ENCODE measurements at places on chromosomes 2 and 18.

GRCh38 chr2:160499865-160500264 is 6.3 kb upstream of the RBMS1 start:
- DNase-seq: peak; percentile 54

DNA sequence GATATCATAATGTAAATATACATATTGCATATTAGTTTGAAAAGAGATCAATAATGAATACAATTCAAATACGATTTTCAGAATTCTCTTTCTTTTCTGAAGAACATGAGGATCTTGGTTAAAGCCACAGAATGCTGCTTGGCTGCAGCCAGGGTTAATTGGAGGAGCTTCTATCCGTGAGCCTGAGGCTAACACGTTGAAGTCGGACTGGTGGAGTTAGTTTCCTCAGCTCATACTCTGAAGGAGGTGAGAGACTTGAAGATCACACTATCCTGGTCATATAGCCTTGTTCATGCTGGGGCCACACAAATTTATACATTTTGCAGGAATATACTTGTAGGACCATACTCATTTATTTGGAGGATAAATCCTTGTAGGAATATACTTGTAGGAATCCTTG is 335.8 kb downstream of the TRIB2 start:
- no peak for DNase-seq

GRCh38 chr2:230757476-230757875 is 44.8 kb downstream of the CAB39 start:
- DNase-seq: no peak

DNA sequence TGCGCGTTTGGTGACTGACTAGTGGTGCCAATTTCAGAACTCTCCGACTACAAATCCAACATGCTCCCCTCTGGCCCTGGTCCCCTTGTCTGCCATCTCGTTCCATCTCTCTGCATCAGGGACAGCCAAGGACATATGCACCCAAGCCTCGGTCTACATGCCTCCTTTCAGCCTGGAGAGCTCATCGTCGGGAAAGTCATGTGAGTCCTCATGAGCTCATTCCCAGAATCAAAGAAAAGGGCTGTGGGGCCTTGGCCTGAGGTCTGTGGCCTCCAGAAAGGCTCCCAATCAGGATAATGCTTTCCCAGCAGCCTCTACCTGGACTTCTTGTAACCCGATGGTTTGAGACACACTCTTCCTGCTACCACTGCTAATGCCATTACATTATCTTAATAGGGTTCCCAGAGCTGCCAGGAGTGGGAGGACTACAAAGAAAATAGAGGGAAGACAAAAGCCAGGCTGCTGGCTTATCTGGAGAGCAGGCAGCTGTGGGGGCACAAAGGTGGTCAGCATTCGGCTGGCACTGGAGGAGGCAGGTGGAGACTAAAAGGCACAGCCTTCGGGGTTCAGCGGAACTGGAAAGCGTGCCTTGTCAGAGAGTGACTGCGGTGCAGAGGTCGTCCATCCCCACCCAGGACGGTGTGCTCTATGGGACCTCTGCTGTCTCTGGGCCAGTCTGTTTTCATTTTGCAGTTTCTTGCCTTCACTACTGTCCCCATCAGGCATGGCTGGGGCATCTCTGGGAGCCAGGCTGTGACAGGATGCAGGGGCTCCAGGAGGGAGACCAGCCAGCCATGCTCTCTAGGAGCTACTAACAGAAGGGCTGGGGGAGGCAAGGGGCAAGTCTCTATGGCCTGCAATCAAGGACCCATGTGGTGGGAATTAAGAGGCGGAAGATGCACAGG is 104.4 kb upstream of the SMAD2 start:
- DNase-seq: no peak

DNA sequence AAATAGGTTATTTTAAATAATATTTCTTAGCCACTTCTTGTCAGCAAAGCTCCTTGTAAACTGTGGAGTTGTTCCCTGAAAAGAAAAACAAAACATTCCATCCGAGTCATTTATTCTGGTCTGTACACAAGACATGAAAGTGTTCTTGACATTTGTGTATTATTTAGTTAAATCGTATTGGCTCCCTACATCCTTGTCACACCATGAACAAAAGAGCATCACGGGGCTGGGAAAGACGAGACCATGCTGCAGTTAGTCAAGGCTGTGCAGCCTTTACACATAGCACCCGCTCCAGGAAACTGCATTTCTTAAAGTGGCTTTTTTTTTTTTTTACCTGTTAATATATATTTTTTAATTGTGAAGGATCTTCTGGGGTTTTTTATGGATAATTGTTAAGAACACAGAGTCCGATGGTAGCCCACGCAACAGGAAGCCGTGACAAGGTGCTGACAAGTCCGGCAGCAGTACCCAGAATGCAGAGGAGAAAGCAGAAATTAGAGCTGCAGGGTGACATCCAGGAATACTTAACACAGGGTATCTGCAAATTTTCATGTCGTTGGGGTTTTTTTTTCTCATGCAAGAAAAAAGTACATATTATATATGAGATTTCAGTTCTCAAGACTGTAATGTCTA is 588.4 kb downstream of the ARHGAP15 start:
- DNase-seq: no peak

- DNase-seq: no peak
Observed at GRCh38 chr2:127589358-127589757, 53.9 kb downstream of the MYO7B start.

DNA sequence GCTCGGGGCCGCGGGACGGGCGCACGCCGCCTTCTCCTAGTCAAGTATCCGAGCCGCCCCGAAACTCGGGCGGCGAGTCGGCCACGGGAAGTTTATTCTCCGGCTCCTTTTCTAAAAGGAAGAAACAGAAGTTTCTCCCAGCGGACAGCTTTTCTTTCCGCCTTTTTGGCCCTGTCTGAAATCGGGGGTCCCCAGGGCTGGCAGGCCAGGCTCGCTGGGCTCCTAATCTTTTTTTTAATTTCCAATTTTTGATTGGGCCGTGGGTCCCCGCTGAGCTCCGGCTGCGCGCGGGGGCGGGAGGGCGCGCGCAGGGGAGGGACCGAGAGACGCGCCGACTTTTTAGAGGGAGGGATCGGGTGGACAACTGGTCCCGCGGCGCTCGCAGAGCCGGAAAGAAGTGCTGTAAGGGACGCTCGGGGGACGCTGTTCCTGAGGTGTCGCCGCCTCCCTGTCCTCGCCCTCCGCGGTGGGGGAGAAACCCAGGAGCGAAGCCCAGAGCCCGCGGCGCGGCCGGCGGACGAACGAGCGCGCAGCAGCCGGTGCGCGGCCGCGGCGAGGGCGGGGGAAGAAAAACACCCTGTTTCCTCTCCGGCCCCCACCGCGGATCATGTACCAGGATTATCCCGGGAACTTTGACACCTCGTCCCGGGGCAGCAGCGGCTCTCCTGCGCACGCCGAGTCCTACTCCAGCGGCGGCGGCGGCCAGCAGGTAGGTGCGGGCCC is 617 bp downstream of the FOSL2 start:
- DNase-seq: peak; percentile 25

GRCh38 chr2:169162613-169163012 is 93.2 kb downstream of the DHRS9 start:
- DNase-seq: no peak

- DNase-seq: no peak
Observed at GRCh38 chr2:235485362-235485761, 8.5 kb upstream of the AGAP1 start.

GRCh38 chr2:228516019-228516418 is 334.5 kb upstream of the SPHKAP start:
- DNase-seq: no peak

GRCh38 chr18:55447672-55448018 is 140.3 kb downstream of the TCF4 start:
- no peak for DNase-seq

GRCh38 chr2:70380621-70381020 is 78.8 kb upstream of the FAM136A start:
- no peak for DNase-seq

- peak; percentile 6 for DNase-seq
Observed at GRCh38 chr2:75586971-75587370, 26.2 kb upstream of the EVA1A start.

DNA sequence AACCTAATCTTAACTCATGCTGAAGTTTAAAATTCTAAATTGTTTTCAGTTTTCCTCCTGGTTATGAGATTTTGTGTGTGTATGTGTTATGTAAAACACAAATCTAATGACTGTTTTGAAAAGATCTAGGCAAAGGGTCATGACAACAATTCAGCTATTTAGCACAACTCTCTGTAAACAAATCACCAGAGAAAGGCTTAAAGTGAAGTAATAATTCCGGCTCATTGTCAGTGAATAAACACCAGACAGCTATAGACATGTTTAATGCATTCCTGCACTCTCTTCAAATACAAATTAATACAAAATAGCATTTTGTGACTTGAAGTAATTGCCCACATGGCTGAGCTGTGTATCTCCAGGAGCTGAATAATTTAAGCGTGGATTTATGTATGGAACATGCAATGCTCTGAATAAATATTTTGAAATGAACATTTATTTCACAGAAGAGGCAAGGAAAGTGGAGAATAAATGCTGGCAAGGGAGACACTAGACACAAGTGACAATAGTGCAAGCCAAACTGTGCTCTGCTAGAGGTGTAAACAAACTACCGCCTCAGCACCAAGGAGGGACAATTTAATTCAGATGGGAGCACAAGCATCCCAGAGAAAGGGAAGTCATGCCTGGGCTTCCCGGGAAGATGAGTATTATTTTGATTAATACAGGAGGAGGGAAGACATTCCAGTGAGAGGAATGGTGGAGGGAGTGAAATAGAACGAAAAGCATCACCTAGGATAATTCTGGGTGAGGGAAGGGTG is 133.6 kb upstream of the XPO1 start:
- DNase-seq: no peak

DNA sequence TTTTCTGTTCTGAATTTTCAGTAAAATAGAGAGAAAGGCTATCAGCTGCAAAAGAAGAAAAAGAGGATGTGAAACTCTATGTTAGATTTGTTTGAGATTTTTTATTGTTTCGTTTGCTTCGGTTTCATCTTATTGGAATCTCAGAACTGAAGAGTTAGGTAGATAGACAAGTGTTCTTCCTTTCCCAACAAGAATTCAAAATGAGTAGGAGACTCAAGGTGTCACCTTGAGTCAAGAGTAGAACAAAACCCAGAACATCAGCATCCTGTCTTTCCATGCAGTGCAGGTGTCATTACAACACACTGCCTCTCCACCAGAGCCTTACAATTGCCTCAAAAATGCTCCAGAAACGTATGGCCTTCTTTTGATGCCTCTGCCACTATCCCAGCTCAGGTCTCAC is 21.1 kb downstream of the NBAS start:
- no peak for DNase-seq

- DNase-seq: no peak
Observed at GRCh38 chr2:183070942-183071844, 7.4 kb upstream of the DUSP19 start.

DNA sequence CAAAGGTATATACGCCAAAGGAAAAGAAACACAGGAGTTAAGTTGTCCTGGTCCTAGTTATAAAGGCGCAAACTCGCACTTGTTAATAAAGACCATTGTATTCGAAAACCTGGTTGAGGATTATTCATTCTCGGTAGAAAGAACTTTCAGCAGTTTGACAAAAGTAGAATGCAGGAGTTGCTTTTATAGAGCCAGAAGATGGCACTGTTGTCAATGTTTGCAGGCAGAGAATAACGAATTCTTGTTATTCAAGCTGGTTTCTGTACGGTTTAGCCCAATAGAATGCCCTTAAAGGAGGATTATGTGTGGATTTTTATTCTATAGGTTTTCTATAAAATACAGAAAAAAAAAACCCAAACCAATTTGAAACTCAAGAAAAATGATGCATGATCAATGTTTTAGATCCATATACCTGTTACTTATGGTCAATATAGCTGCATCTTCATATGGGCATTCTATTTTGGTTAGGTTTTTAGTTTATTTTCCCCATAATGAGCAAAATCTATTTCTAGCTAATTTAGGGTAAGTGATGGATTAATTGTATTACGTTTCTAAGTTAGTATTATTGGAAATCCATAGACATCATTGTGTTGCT is 510.3 kb downstream of the PLCL1 start:
- DNase-seq: peak; percentile 74

- DNase-seq: no peak
Observed at GRCh38 chr18:36449451-36449850, 151.9 kb downstream of the FHOD3 start.

- no peak for DNase-seq
Observed at GRCh38 chr18:10361660-10362059, 92.8 kb upstream of the APCDD1 start.

DNA sequence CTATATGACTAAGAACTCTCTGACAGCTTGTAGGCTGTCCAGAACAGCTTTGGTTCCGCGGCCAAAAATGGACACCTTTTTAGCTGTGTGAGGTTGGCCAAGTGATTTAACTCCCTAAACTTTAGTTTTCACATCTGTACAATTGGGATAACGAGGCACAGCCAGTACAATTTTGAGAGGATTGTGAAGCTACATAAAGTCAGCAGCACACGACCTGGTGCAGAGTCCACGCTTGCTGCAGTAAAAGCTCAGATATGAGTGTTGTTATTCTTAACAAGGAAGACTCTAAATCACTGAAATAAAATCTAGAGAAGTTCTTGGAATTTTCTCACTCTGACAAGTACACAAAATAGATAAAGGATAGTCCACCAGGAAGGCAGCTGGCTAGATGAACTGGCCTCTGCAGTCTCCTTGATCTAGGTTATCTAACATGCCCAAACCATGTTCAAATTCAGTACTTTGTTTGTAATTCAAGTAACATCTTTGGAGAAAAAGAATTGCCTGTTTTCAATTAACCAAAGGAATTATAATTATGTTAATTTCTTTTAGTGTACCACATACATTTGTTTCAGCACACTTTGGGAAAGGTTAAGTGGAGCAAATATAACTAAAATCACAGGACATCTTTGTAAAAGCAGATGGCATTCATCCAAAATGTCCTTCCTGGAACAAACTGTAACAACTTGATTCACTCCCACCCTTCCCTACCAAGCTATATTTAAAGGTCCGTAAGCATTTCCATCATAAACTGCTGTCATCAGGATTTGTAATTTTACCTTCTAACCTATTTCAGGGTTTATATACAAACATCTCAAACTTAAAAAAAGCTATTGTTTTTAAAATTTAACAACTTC is 201.7 kb upstream of the STK17B start:
- DNase-seq: no peak

DNA sequence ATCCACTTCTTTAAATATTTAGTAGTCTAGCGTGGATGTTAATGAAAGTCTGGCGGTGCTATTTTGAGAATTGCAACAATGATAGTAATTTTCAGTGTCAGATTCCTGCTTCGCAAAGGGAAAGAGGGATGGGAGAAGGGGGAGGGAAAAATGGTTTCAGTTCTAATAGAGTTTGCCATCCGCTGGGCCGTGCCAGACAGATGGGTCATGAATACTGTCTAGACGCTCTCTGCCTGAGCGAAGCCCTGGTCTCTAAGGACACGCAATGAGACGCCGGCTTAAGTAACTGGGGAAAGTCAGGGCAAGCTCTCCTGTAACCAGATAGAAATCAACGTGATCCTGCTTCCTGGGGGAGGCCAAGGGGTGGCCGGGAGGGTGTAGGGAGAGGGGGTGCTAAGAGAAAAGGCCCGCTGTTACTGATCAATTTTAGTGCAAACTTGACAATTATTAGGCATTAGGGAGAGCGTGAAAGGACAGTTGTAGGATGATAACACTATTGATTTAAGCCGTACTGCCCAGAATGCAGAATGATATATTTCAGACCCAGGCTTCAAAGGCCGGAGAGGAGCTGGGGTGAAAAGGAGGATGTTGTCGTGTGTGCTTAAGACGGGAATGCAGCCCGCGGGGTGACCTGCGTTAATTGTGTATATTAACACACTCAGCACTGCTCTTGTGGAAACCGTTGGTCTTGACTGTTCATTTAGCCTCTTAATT is 229.2 kb downstream of the LDLRAD4 start:
- DNase-seq: peak; percentile 82

- no peak for DNase-seq
Observed at GRCh38 chr2:170404846-170405245, 226.9 kb downstream of the MYO3B start.

All from NCI-H524 (cell line).